Neuronal stem cell (in vitro differentiated cells): ENCODE measurements at places on chromosomes 2 and 18.

GRCh38 chr2:160389875-160390274 is 103.7 kb downstream of the RBMS1 start:
- DNase-seq: no peak

- DNase-seq: no peak
Measured at GRCh38 chr2:25082002-25082622, 40.2 kb downstream of the EFR3B start.

DNA sequence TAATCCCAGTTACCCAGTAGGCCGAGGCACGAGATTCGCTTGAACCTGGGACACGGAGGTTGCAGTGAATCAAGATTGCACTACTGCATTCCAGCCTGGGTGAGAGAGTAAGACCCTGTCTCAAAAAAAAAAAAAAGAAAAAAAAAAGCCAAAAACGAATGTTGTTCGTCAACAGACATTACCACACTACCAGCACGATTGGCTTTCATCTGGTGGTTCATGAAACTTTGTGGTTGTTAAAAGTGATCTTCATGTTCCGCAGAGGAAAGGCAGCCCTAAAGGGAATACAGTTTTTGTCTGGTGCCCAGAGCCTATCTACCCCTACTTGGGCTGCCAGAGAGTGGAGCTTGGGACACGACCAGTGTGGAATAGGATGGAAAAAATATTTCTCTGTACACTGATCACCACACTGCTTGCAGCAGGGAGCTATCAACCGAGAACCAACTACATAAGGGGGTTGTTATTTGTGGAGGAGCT is 13.6 kb upstream of the CXCR4 start:
- no peak for DNase-seq

DNA sequence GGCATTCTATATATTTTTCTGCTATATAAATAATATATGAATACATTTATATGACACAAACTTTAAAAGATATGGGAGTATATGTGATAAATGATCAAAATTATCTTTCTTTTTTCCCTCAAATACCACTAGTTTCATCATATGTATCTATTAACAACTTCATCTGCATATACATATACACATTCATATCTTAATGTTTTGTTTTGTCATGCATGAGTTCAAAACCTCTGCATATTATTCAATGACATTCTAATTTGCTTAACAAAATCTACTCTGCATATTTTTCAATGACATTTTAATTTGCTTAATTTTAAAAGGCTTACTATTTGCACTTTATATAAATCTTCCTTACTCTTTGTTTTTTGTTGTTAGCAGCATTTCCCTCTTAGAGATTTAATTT is 276.2 kb downstream of the PIK3C3 start:
- DNase-seq: no peak

GRCh38 chr18:35465329-35465728 is 32.4 kb downstream of the INO80C start:
- no peak for DNase-seq

DNA sequence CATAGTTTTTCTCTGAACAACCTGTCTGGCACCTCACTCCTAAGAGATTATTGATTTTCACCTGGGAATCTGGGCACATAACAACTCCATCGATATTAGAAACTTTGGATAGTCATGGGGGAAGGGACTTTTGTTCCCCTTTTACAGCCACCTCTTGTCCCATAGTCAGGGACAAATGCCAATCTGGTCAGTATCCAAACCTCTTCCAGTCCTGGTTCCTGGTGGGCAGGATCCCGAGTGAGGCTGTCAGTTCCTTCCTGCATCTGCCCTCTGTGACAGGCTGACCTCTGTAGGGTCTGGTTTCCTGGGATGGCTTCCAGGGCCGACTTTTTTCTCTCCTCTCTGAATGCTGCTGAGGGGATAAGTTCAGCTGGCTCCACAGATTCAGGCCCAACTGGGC is 11.0 kb downstream of the KIF5C start:
- DNase-seq: no peak

GRCh38 chr18:25886283-25886682 is 204.1 kb downstream of the SS18 start:
- no peak for DNase-seq

DNA sequence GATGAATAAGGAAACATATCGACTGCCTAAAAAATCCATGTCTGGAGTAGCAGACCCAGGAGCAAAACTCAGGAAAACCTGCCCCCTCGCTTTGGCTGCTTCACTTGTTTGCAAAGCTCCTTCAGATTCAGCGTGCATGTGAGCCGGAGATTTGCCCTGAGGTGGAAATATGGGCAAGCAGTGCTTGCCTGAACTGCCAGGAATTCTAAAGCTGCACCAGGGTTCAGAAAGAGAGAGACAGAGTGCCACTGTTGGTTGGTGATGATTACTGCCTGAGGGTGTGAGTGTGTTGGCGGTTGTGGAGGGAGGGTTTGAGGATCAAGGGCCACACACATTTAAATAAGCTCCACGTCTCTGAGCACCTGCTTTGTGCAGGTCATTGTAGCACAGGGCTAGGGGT is 139.6 kb upstream of the RGPD4 start:
- DNase-seq: no peak

- DNase-seq: no peak
Measured at GRCh38 chr2:152510621-152511020, 175.6 kb downstream of the FMNL2 start.

DNA sequence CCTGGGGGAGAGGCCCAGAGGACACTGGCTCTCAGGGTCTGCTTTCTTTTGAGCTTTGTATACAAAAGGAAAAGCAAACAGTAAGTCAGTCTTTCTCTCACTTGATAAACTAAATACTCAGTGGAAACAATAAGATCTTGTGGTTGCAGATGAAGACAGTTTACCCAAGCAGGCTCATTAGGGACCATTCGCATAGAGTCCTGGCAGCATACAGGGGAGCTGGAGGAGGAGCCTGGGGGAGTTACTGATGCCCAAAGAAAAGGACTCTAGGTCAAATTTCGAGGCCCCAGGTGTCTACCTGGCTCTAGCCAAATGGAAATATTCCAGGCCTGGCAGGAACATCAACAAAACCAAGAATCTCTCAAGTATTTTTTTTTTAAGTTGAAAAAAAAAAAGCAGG is 225.3 kb downstream of the CNTNAP5 start:
- DNase-seq: no peak

GRCh38 chr2:106944215-106944614 is 58.2 kb upstream of the ST6GAL2 start:
- DNase-seq: no peak

DNA sequence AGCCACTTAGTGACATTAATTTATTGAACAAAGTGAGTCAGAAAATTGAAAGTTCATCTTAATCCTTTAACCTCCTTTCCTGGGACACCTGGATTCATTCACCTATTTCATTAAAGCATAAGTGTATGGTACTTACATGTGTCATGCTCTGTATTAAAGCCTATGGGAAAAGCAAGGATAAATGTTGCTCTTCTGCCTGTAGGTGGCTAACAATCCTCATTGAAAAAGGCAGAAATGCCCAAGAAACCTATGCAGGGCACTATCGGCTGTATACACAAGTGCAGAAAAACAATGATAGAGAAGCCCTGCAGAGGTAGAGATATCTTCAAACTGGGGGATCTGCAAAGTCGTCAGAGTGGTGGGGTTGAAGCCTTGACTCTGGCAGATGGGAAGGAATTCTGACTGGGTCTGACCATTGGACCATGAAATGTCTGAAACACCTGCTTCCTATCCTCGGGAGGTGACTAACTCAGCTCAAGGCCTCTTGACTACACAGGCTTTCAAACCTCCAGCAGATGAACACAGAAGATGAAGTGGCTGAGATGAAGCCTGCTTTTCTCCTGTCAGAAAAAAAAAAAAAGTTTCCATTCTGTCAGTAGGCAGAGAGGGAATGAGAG is 83.1 kb downstream of the DCC start:
- DNase-seq: no peak

- no peak for DNase-seq
Measured at GRCh38 chr2:217261452-217261851, 401.6 kb upstream of the TNP1 start.

- no peak for DNase-seq
Measured at GRCh38 chr2:10097352-10098148, 17.3 kb upstream of the CYS1 start.

- no peak for DNase-seq
Measured at GRCh38 chr2:86700690-86701089, 19.4 kb upstream of the RMND5A start.

GRCh38 chr2:241561832-241562231 is 3.3 kb downstream of the BOK start:
- no peak for DNase-seq

- no peak for DNase-seq
Measured at GRCh38 chr2:191611614-191612013, 66.3 kb upstream of the NABP1 start.

DNA sequence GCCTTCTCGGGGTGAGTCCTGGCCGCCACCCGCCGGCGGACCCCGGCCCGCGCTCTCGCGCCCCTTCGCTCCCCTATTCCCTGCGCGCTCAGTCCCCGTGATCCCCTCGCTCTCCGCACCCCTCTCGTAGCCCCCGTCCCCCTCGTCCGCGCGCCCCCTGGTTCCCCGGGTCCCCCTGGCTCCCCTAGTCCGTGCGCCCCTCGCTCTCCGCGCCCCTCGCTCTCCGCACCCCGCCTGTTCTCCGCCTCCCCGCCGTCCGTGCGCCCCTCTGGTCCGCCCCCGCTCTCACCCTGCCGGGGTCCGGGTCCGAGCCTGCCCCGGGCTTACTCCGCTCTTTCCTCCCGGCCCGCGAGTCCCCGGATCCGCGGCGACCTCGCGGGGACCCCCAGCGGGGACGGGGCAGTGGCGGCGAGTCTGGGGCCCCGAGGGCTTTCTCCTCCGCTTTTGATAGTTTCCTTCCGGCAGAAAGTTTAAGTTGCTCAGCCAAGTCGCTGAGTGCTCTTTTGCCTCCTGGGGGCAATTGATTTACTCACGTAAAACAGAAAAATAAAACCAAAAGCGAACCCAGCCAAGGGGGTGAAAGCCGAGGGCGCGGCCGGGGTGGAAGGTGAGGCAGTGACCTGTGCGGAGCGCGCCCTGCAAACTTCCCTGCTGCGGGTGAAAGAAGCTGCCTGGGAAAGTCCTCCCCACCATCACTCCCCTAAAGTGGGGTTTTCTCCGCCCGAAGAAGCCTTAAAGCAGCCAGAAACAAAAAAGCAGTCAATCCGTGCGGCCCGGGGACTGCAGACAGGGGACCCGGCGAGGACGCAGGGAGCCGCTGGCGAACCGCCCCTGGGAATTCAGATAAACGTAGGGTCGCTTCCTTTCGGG is 568 bp downstream of the RAB31 start:
- DNase-seq: no peak

- no peak for DNase-seq
Measured at GRCh38 chr2:143616452-143616851, 487.2 kb downstream of the ARHGAP15 start.

DNA sequence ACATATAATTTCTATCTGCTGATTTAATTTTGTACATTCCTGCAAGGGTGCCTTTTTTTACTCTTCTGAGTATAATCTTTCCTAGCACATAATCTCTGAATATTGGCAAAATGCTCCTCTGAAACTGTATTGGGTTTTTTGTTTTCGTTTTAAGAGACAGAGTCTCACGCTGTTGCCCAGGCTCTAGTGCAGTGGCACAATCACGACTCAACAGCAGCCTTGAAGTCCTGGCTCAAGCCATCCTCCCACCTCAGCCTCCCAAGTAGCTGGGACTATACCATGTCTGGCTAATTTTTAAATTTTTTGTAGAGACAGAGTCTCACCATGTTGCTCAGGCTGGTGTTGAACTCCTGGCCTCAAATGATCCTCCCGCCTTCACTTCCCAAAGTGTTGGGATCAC is 104.9 kb downstream of the SPTBN1 start:
- no peak for DNase-seq

GRCh38 chr2:226796840-226797288 is 2.8 kb downstream of the IRS1 start:
- no peak for DNase-seq

- DNase-seq: no peak
Measured at GRCh38 chr2:40101131-40101575, 322.1 kb upstream of the THUMPD2 start.

DNA sequence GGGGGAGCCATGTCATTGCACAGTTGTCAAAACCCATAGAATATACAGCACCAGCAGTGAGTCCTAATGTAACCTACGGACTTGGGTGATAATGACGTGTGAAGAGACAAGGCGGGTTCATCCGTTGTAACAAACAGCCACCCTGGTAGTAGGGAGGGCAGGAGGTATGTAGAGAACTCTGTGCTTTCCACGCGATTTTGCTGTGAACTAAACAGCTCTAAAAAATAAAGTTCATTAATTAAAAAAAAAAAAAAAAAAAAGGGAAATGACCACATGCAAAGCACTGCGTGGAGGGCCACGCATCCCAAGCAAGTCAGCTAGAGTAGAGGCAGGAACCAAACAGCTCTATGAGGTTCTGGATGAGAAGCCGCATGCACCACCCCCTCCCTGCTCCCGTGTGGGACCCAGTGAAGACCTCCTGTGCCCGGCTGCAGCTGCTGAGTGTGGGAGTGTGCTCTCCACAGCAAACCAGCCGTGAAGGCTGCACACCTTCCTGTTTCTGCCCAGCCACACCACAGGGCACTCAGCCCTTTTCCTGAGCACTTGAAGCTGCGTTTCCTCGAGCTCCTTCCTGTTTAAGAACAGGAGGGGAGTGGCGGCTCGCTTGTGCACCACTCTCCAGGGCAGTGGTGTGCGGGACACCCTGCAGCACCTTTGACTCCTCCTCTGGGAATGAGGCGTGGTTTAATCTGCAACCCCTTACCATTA is 65.6 kb downstream of the ODC1 start:
- no peak for DNase-seq

DNA sequence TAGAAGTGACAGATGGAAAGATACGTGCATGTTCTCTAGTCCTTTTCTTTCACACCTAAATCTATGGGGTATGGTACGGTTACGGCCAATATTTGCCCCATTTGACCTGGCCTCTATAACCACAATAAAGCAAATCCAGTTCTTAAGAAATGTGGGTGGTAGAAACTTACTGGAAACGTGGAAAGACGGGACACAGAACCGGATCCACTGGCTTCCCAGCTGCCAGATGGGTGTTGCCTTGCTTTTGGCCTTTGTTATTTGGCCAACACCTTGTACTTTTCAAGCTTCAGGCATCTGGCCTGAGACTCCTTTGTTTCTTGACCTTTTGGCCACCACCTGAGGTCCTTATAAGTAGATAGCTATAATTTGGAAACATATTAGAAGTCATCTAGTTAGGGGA is 635.9 kb downstream of the SLC4A3 start:
- DNase-seq: no peak

DNA sequence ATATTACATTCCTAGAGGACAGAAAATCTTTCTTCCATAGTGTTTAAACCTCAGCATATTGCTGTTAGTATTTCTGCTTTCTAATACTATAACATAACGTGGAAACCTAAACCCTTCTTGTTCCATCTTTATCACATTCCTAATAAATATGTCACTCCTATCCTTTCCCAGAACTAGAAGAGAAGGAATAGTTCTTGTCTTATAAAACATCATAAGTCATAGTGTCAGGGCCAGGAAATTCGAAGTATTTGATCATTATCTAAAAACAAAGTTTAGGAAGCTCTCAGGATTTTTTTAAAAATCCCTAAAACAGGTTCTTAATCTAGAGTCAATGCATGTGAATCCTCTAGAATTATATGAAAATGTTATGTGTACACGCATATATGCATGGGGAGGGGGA is 2.0 kb downstream of the NHEJ1 start:
- DNase-seq: no peak

GRCh38 chr2:127197475-127198385 is 22.4 kb downstream of the CYP27C1 start:
- DNase-seq: no peak
